H1 (cell line): ENCODE measurements at places on chromosomes 4 and X.

DNA sequence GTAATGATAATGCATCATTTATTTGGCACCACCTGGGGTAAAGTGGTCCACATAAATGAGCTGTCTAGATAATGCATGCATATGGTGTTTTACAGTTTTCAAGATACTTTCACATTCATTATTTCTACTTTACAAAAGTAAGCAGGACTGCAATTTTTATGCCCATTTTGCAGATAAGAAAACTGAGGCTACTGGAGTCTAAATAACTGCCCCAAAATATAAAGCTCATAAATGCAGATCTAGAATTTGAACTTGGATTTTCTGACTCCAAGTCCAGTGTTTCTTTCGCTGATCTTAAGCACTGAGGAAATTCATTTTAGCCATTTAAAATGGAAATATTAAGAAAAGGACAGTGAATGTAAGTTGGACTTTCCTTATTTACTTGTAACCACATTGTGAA is 36.5 kb downstream of the GPC3 start:
- no peaks in the 10 kb centered on the region for H3K4me1 ChIP-seq
- H3K4me3 ChIP-seq: no peak overlapping the region
- no peaks in the 10 kb centered on the region for H3K27me3 ChIP-seq
- H3K36me3 ChIP-seq: no peaks in the 10 kb centered on the region

DNA sequence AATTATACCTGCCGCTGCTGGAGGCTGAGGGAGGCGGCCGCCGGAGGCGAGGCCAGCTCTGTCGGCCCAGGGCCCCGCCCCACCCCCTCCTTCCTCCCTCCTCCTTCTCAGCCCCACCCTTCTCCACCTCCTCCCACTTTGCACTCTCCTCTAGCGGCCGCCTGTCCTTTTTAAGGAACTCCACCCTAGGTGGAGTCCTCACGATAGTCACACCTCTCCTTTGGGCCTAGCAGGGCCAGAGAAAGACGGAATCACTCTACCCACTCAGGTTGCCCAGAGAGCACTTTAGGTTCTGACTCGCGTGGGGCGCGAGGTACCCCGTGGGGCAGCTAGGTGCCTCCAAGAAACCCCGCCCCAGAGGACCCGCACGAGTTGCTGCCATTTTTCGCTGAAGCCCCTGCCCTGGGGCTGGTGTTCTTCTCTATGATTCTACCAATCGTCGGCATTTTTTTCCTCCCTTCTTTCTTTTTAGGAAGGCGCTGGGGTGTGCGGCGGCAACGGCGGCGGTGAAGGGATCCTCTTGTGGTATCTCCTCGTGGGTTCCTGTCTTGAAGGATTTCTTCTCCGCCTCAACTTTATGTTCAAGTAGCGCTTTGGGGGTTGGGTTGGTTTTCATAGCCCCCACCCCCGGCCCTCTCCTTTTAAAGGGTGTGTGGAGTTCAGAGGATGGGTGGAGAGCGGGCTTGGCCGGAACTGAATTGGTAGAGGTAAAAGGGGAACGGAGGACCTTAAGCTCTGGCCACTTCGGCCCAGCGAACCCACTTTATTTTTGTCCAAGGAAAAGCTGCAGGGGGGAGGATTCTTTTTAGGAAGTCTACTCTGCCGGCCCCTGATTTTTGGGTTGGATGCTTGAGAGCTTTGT is at the start of gene KLF8:
Gene KLF8 (plus strand): TSS at position 136 of the 862 bp plus-strand sequence. CDS start 979 bp downstream, outside the sequence.
- H3K27ac ChIP-seq: no peak within 1 kb of the TSS; the same call in 1 of the 2 replicates
- DNase-seq: peak; percentile 56
- H3K4me3 ChIP-seq: peak within 1 kb of the TSS; percentile 55
- H3K27me3 ChIP-seq: no peaks in the 10 kb centered on the region
- H3K4me1 ChIP-seq: no peaks in the 10 kb centered on the region
- H3K36me3 ChIP-seq: no peaks in the 10 kb centered on the region

DNA sequence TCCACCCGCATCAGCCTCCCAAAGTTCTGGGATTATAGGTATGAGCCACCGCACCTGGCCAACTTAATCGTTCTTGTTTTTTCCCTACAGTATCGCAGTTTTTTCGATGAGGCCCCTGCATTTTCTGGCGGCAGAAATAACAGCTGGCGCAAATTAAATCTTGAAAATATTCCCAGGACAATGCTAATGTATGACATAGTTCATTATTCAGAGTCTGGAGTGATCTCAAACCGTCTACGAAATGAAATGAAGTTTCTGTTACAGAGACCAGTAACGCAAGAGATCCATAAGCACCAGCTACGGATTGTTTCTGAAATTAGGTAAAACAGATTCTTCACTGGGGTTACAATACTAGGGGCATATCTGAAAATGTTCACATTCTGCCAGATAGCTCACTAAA is 27.3 kb downstream of the CXorf58 start:
- H3K4me1 ChIP-seq: no peaks in the 10 kb centered on the region
- no peaks in the 10 kb centered on the region for H3K27me3 ChIP-seq
- H3K27ac ChIP-seq: no peak overlapping the region
- no peak for DNase-seq

GRCh38 chr4:26803211-26803861 is 57.3 kb upstream of the STIM2 start:
- peaks cover 3% of the 10 kb centered on the region; the same call in 1 of the 2 replicates for H3K4me1 ChIP-seq
- no peak for DNase-seq
- H3K27me3 ChIP-seq: no peaks in the 10 kb centered on the region
- H3K4me3 ChIP-seq: no peak overlapping the region
- no peak overlapping the region for H3K27ac ChIP-seq

DNA sequence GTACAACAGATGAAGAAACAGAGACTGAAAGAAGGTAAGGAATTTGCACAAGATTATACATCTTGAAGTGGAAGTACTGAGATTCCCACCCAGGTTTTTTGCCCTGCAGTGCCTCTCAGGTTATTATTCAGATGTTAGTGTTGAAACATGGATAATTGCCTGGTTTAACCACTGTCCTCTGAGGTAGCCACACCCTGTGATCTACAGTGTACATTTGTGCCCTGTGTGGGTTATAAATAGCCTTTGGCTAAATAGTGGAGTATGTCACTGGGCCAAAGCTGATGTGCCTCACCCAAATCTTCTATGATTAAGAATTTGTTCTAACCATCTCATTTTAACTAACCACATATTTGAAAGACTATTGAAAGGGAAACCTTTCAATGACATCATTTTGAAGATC is 5.4 kb upstream of the ASB5 start:
- no peaks in the 10 kb centered on the region for H3K36me3 ChIP-seq
- no peaks in the 10 kb centered on the region for H3K27me3 ChIP-seq
- DNase-seq: no peak

DNA sequence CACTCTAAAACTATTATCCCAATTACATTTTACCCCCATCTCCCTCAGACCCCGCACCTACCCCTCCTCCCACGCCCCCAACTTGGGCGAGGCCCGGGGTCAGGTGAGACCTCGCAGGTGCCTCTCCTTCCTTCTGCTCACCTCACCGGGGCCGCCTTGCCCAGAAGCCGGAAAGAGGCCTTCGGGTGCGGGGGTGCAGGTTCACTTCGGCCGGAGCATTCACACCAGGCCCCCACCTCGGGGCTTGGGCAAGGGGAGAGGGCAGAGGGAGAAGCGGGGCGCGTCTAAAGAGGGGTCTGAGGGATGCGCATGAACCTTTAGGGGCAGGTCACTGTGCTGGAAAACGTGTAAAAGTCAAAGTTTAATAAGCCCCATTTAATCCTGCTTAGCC is 427 bp downstream of the ZNF182 start:
- no peaks in the 10 kb centered on the region for H3K27me3 ChIP-seq
- no peak for DNase-seq
- H3K4me3 ChIP-seq: peak overlapping the region; percentile 88
- no peaks in the 10 kb centered on the region for H3K36me3 ChIP-seq

GRCh38 chr4:7734651-7735260 is 204.9 kb downstream of the AFAP1 start:
- no peak overlapping the region for H3K4me3 ChIP-seq
- H3K4me1 ChIP-seq: no peaks in the 10 kb centered on the region
- no peak for DNase-seq
- no peaks in the 10 kb centered on the region for H3K36me3 ChIP-seq
- H3K27me3 ChIP-seq: 0 out of 2 replicates have a peak, but pooled peaks cover 2% of the 10 kb centered on the region
- no peak overlapping the region for H3K27ac ChIP-seq

DNA sequence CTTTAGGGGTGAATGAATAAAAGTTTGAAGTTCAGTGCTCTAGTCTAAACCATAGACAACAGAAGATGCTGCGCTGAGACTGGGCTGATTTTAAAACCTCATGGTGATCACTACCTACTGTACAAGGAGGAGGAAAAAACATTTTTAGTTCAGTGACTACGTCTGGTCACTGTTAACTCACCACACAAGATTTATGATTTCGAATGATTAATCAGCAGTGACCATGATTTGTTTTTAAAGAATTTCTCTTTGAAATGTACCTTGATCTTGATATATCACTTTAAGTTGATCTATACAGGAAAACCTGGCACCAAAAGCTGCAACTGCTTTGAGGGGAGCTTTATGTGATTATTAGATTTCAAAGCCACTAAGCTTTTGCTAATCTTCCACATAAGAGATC is 286.3 kb downstream of the PDGFC start:
- DNase-seq: no peak
- H3K4me1 ChIP-seq: no peaks in the 10 kb centered on the region
- no peak overlapping the region for H3K4me3 ChIP-seq
- no peak overlapping the region for H3K27ac ChIP-seq
- H3K36me3 ChIP-seq: no peaks in the 10 kb centered on the region
- no peaks in the 10 kb centered on the region for H3K27me3 ChIP-seq

DNA sequence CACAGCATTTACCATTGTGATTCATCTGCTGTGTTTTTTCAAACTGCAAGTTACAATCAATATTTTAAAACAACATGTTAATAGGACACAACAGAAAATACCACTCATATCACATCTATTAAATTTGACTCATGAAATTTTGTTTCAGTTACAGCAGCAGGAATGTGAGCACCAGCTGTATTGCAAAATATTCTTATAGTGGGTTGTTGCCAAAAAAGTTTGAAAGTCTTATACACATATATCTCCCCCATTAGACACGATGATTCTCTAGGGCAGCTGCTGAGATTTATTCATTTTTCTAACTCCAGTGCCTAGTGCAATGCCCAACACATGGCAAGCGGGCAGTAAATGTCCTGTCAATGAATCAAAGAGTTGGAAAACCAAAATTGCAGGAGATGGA is 26.6 kb upstream of the NKX3-2 start:
- no peaks in the 10 kb centered on the region for H3K27me3 ChIP-seq
- no peak overlapping the region for H3K27ac ChIP-seq
- peaks cover 28% of the 10 kb centered on the region for H3K36me3 ChIP-seq
- DNase-seq: no peak
- H3K4me3 ChIP-seq: no peak overlapping the region
- H3K4me1 ChIP-seq: no peaks in the 10 kb centered on the region

DNA sequence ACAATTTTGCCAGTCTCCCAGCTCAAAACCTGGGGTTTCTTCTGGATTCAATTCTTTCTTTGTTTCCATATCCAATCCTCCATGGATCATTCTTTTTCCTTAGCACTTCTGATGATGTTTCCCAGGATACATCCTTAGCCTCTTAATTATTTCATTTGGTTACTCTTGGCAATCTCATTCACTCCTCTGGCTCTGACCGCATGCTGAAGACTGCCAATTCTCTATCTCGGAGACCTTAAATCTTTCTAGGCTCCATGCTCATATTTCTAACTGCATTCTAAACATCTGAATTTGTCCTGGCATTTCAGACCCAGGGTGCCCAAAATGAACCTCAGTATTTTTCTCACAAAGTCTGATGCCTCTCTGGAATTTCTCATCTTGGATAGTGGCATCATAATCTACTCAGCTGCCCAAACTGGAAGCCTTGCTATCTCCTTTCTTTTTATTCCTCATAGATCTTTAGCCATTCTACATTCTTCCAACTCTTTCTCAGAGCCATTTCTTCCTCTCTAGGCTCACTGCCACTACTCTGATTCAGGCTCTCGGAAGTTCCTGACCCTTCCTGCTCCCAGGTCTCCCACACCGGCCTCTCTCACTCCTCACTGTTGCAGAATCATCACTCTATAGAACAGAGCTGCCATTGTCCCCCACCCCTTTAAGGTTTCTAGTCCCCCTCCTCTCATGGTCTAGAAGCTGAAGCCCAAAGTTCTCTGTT is 290.2 kb downstream of the CAMK2D start:
- no peak overlapping the region for H3K4me3 ChIP-seq
- H3K27ac ChIP-seq: no peak overlapping the region
- no peaks in the 10 kb centered on the region for H3K36me3 ChIP-seq
- peaks cover 9% of the 10 kb centered on the region for H3K4me1 ChIP-seq

DNA sequence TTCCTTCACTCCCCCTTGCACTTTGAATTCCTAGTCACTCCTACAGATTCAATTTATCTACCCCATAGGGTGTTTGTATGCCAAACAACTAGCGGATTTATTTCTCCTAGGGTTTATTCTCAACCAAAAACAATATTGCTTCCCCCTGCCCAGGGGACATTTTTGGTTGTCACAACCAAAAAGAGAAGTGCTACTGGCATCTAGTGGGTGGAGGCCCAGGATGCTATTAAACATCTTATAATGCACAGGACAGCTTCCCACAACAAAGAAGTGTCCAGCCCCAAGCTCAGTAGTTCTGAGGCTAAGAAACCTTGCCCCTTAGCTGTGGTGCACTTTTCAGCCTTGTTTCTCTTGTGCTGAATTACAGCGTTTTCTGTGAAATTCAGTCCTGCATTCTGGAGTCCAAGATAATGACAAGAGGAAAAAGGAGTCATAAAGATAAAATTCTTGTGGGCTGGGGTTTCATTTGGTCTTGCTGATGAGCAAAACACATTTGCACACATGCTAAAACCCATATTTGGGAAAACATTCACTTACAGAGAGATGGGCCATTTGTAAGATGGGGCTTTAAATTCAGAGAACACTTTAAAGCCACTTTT is 11.2 kb upstream of the SYTL4 start:
- no peak overlapping the region for H3K4me3 ChIP-seq
- no peaks in the 10 kb centered on the region for H3K4me1 ChIP-seq
- no peaks in the 10 kb centered on the region for H3K36me3 ChIP-seq
- DNase-seq: no peak

GRCh38 chr4:37685161-37685822 is 884 bp downstream of the RELL1 start:
- no peak overlapping the region for H3K27ac ChIP-seq
- H3K27me3 ChIP-seq: no peaks in the 10 kb centered on the region
- H3K4me1 ChIP-seq: peaks cover 5% of the 10 kb centered on the region
- no peak for DNase-seq
